8988T (cell line): ENCODE measurements at places on chromosomes 11 and 22.

- DNase-seq, result no peak
These were observed 97.0 kb downstream of the ST3GAL4 start for GRCh38 chr11:126452241-126453101.

GRCh38 chr11:115930886-115931547 is 426.8 kb upstream of the CADM1 start:
- DNase-seq, result no peak

- no peak for DNase-seq
These were observed 85.5 kb downstream of the DGCR2 start for GRCh38 chr22:19036523-19037273.

GRCh38 chr11:117909611-117910382 is 19.4 kb downstream of the TMPRSS13 start:
- no peak for DNase-seq

GRCh38 chr22:40476341-40476740 is 105.9 kb downstream of the SGSM3 start:
- DNase-seq, result no peak

- DNase-seq, result no peak
These were observed 67.5 kb downstream of the PAK1 start for GRCh38 chr11:77406396-77406795.

- DNase-seq, result no peak
These were observed 166.1 kb upstream of the API5 start for GRCh38 chr11:43145653-43146052.

DNA sequence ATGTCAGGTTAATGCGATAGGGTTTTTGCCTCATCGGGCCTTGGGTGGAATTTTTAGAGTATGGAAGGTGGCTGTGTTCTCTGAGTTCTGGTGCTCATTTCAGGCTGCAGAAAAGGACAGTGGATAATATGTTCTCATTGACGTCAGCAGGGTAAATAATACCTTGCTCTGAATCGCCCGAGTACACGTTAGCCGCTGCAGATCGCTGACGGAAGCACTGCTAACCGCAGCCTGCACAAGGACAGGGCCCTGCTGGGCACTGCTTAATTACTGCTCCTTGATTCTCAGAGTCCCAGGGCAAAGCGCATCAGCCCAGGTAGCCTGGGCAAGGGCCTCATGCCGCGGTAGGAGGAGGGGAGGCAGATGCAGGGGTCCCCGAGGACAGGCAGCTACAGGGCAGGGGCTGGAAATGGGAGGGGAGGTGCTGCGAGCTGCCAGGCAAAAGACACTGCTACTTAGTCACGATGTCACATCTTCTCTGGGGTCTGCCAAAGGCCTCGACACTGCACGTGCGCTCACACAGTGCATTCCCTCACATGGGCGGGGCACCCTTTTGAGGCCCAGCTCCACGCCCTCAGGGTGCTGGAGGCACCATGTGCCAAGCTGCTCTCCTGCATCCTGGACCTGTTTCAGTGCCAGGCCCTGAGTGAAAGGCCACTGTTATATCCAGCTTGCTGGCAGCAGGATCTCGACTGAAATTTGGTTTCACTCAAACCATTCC is 35.2 kb downstream of the PPP2R1B start:
- DNase-seq, result no peak

- no peak for DNase-seq
These were observed 27.5 kb downstream of the ADAMTS8 start for GRCh38 chr11:130400781-130401483.

DNA sequence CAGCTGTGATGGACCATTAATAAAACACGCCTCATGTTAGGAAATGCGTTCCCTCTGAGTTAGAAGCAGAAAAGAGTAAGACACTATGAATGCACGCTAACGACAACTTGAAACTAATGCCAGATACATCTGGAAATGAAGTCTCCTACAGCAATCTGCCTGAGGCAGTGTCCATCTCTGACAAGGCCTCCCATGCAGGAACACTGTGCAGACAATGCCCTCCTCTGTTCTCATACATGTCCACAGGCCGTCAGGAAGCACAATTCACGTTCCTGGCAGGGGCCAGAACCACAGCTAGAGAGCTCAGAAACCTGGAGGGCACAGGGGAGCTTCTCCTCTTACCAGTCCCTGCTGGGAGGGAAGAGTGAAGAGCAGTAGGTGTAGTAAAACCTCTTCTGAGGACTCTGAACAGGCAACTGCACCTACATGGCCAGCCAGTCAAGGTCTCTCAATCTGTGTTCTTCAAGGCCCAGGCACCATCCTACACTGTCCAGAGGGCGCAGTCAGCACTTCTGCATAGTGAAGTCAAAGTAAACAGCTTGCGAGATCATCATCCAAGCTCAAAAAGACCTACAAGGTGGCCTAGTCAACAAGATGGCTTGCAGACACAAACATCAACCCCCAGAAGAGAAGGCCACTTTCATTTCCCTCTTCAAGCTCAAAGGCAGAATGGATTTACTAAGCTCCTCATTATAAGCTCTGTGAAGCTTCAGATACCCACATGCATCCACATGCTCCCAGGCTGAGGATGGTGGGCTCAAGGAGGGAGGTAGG is 41.5 kb upstream of the CYP2D6 start:
- DNase-seq, result no peak

DNA sequence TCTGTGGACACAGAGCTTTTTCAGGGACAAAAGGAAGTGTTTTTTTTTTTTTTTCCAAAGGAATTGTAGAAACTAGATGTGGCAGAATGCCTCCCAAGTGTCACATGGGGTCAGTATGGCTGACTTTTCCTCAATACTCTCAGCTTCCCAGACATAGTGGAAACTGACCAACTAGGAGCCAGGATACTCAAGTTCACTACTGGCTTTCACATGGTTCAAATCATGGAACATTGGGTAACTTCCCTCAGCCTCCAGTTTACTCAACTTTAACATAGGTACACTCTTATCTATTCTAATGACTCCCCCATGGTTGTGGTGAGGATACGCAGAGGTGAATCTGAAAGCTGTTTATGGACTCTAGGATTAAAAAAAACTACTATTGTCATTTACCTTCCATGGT is 1.4 kb downstream of the SLC5A1 start:
- DNase-seq, result no peak

DNA sequence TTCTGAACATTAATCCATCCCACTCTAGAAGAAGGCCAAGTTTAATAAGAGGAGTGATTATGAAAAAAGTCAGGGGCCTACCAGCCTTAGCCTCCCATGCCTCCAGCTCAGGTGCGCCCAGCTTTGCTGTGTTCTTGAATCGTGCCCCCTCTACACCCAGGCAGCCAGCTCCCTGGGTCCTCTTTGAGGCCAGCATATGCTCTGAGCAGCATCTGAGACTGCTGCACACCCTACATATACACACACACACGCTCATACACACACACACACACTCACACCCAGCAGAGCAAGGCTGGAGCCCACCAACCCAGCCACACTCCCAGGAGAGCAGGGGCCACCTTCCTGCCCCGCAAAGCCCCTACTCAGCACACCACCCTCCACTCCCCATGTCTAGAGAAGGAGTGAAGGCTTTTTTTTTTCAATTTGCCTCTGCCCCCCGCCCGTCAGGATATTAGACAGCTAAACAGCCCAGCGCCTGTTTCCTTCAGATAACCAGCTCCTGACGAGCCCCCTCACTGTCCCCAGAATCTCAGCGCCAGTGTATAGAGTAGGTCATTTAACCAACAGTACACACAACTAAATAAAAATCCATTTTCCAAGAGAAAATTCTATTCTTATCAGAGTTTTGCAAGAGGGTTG is 121.6 kb downstream of the BUD13 start:
- DNase-seq, result no peak

DNA sequence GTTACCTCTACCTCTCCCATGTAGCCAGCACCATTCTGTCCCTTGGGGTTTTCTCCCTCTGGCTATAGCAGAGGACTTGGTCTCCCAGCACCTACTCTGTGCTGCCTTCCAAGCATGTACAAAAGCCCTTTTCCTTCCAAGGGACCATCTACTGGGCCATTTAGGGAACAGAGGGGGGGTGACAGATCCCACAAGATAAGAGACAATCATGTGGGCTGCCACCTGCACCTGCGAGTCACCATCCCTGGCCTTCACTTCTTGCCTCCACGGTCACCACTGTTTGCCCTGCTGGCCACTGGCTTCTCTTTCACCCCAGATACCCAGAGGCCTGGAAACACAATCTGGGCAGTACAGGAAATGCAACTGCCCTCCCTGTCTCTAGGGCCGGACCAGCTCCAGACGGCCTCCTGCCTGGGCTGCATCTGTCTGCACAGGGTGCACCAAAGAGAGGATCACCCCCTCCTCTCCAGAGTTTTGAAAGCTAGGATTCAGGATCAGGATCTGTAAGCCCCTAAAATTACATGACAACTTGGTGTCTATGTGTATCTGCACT is 160.8 kb upstream of the NECTIN1 start:
- DNase-seq, result no peak

- no peak for DNase-seq
These were observed at the start of gene FAM180B for GRCh38 chr11:47586098-47586855. FAM180B (plus strand) TSS chr11:47586678; CDS start chr11:47586769, 91 bp downstream.

DNA sequence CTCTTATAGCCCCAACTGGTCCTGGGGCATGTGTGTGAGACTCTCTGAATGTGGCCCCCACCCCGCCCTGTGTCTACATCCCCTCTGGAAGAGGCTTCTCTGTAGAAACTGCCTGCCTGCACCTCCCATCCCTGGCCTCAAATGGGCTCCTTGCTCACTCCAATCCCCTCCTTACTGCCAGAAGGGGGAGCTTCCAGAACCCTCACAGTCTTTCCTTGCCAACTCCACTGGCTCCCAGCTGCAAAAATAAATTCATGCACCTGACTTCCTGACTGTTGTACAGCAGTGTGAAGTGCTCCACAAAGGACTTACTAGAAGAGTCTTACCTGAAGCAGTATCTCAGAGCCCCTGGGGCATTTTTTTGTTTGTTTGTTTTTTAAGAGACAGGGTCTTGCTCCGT is 15.2 kb upstream of the SERPIND1 start:
- no peak for DNase-seq

- DNase-seq, result no peak
These were observed 188.2 kb upstream of the TBCEL start for GRCh38 chr11:120835601-120836228.

DNA sequence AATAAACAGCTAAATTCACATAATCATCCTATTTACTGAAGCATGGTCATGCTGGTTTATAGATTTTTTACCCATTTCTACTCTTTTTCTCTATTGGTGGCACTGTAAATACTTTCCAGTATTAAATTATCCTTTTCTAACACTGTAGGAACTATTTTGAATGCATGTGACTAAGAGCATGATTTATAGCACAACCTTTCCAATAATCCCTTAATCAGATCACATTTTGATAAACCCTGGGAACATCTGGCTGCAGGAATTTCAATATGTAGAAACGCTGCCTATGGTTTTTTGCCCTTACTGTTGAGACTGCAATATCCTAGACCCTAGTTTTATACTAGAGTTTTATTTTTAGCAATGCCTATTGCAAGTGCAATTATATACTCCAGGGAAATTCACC is 10.7 kb downstream of the RAG1 start:
- no peak for DNase-seq

DNA sequence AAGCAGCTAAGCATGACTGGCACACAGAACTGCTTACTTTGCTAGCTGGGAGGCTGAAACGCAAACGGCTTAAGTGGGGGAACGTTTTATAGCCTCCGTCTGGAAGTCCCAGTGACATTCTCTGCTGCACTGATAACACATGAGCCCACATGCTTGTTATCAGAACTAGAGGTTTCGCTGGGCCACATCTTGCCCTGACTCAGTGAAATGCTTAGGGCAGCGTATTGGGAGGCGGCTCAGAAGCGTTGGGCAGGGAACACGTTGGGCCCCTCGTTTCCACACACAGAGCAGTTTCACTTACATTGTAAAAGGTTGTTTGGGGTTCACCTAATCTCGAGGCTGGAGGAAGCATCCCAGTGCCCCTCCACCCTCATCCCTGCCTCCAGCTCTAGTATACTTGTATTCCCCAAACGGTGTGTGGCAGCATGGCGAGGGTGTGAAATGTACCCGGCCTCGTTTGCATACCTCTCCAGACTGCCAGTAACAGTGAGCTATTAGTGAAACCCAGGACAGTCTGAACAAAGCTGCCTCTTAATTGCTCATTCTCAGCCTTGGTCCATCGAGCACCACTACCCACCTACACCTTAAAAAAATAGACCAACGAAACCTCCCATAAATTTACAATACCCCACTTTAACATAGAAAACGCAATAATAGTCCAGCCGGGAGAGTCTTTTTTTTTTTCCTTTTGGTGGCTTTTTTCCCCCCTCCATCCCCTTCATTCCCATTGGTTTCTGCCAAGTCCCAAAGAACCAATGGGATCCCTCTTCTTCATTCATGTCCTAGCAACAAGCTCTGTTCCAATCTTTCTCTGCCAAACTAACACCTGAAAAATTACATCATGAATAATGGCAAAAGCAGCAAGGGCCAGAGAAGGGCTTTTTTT is 218.8 kb upstream of the SORL1-AS1 start:
- DNase-seq, result no peak

- no peak for DNase-seq
These were observed 65.2 kb upstream of the CRYBB3 start for GRCh38 chr22:25134451-25134850.

GRCh38 chr11:128848815-128849455 is 18.2 kb downstream of the KCNJ1 start:
- peak; percentile 72 for DNase-seq

- no peak for DNase-seq
These were observed 823.1 kb downstream of the DLG2 start for GRCh38 chr11:84804041-84804440.

DNA sequence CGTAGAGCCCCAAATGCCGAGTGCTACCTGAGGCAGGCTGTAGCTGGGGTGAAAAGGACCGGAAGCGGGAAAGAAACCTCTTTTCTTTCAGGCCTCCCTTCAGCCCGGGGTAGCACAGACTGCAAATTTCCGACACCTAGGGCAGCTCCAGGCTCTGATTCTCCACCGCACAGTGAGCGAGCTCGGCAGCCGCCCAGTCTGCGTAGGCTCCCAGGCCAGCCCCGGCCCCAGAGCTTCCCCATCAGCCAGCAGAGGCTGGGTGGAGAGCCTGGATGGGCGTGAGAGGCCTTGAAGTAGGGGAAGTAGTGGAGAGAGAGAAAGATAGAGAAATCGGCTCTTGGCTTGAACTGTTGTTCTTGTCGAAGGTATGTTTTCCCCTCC is 9.3 kb upstream of the PAX6 start:
- no peak for DNase-seq

DNA sequence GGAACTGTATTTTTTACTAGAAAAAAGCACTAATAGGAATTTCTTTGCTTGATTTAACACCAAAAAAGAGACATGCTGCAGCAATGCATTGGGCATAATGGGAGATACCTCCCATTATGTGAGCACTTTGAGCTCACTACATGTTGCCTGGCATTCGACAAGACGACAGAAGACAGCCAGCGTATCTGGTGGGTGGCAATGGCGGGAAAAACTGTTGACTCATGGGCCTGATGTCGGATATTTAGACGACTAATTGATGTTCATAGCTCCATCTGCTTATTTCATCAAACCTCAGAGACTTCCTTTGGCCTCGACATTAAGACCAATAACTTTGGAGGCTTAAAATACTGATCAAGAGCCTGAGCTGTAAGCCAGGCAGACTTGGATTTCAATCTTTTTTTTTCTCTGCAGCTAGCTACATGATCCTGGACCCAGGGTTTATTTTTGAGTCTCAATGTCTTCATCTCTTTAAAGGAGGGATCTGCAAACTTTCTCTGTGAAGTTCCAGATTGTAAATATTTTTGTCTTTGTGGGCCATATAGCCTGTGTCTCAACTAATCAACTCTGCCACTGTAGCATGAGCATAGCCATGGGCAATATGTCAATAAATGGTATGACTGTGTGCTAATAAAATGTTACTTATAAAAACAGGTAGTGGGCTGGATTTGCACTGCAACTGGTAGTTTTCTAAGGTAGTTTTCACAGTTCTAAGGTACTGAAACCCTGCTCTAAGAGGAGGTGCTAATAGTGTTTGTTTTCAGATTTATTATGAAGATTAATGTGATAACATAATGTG is 375.1 kb downstream of the METTL15 start:
- DNase-seq, result no peak
